ENCODE measurements at places on chromosomes 16 and 17.

DNA sequence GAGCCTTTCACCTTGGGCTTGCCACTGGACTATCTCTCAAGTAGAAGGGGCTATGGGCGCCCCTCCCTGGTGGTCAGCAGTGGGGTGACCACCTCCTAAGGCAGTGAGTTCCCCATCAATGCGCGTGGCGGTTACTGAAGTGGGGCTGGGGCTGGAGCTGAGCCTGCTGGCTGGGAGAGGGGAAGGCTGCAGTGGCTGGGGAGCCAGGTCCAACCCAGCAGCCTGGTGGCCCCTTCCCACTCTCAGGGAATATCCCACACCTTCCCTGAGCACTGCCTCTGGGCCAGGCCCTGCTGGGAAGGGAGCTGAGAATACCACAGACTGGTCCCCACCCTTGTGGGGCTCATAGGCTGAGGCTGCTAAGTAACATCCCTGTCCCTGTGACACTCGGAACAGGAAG is 19.8 kb upstream of the MPRIP start:
- no peak for DNase-seq

DNA sequence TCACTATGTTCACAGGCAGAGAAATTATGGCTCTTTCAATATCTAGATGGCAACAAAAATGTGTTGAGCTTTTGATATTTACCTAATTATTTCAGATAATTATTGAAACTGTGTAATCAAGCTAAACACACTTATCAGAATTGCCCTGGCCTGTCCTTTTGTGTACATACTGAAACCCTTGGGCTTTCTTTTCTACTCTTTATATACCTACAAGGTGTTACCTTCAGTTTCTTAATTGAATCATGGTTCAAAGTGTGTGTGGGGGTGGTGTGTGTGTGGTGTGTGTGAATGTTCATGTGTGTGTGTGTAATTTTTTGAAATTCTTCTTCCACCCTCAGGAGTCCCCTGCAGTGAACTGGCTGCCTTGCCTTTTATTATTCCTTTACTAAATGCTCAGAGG is 506.8 kb upstream of the SOX9 start:
- no peak for DNase-seq

DNA sequence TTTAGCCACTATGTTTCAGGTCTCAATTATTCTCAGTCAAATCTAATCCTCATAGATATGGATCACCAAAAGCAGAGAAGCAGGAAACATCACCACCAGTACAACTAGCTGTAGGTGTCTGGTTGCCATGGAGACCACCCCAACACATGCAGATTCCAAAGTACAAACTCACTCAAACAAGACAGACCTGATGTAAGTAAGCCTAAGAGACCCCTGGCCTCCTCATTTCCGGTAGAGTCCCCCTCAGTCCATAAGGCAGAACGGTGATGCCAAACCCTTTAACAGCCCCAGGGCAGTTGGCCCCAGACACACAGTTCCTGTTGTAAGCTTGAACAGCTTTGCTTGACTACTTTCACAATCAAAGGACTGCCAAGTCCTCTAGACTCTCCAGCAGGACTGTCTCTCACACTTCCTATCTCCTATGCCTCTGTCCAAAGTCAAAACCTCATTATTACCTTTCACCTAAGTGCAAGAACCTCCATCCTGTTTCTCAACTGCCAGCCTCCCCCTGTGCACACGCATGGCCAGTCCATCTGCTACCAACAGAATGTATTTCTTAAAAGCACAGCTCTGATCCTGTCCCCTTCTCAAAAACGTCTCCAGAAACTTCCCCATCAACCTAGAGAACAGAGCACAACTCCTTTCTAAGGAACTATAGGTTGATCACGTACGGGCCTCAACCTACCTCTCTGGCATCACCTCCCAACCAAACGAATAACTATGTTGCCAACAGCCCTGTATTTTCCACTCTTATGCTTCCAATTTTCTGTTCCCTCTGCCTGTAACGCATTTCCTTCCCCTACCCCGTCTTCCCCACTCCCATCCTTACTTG is 23.9 kb downstream of the SLC39A11 start:
- no peak for DNase-seq

DNA sequence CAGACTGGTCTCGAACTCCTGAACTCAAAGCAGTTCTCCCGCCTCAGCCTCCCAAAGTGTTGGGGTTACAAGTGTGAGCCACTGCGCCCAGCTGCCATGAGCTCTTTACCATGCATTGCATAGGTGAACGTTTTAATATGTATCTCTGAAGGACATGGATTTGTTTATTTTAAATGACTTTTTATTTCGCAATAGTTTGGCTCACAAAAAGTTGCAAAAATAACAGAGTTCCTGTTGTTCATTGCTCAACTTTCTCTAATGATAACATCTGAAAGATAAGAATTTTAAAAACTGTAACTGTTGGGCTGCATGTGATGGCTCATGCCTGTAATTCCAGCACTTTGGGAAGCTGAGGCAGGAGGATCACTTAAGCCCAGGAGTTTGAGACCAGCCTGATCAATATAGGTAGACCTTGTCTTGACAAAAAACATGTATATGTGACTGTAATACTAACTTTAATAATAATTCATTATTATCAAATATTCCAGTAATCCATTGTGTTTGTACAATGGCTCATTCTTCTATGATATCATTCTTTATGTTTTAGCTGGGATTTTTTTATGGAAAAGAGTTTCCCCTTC is 80.1 kb downstream of the ABCC1 start:
- no peak for DNase-seq

- no peak for DNase-seq
Measured at GRCh38 chr17:57860414-57860999, 10.7 kb upstream of the MRPS23 start.

GRCh38 chr17:39933912-39934311 is 6.4 kb downstream of the LRRC3C start:
- no peak for DNase-seq

GRCh38 chr17:66511135-66511534 is 208.7 kb downstream of the PRKCA start:
- DNase-seq, result no peak

DNA sequence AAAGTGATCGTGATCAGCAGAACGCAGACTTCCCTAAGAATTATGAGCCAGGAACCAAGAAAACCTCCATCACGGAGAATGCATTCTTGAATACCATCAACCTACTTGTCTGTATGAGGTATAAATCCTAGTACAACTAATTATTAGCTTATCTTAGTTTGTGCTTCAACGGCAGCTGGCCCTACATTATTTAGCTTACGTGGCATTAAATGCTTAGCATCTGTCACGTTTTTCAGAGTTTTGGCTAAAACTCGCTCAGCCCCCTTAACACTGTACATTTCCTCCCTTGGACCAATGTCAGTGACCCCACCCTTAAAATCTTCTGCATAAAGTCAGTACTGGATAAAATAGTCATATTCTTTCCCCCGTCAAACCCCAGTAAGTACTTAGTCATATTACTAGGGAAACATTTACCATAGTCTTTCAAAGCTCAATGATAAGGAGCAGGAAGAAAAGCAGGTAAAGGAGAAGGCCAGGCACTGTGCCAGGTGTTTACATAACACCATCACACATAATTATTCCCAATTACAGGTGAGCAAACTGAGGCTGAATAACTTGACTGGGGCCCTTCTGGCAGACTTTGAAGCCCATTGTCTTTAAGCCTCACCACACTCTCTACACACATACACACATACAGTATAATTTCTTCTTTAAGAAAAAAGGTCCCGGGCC is 16.6 kb upstream of the TXNDC11 start:
- DNase-seq, result no peak

GRCh38 chr17:68969101-68969500 is 13.9 kb upstream of the ABCA8 start:
- DNase-seq, result no peak

DNA sequence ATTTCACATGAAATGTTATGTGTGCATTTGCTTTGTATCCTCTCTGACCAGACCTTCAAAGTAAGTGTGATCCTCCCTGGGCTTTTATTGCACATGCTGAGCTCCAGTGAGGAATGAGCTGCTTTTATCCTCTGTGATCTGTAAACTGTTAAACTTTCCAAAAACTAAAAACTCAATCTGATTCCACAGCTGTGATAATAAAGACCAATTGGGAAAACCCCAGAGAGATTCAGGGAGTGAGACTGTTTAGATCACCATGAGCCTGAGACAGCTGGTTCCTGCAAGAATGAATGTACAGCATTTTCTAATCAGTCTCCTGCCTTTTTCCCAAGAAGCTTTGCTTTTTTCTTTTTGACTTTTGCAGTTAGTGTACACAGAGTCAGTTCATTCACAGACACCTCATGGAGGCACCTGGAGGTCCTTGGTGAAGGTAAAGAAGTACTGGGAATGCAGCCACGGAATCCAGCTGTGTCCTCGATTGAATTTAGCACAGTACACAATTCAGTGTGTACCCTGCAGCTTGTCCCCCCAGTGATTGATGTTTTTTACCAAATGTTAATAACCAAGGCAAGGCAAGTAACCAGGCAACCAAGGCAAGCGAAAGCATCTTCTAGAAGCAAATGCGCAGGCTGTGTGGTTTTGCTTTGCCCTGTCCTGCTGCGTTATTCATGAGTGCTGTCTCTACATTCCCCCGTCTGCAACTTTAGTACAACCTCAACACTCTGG is 182.6 kb downstream of the LGALS9B start:
- no peak for DNase-seq

- no peak for DNase-seq
Measured at GRCh38 chr17:39364236-39365025, 37.0 kb downstream of the FBXL20 start.

GRCh38 chr17:802901-803881 is 21.0 kb downstream of the MRM3 start:
- no peak for DNase-seq

DNA sequence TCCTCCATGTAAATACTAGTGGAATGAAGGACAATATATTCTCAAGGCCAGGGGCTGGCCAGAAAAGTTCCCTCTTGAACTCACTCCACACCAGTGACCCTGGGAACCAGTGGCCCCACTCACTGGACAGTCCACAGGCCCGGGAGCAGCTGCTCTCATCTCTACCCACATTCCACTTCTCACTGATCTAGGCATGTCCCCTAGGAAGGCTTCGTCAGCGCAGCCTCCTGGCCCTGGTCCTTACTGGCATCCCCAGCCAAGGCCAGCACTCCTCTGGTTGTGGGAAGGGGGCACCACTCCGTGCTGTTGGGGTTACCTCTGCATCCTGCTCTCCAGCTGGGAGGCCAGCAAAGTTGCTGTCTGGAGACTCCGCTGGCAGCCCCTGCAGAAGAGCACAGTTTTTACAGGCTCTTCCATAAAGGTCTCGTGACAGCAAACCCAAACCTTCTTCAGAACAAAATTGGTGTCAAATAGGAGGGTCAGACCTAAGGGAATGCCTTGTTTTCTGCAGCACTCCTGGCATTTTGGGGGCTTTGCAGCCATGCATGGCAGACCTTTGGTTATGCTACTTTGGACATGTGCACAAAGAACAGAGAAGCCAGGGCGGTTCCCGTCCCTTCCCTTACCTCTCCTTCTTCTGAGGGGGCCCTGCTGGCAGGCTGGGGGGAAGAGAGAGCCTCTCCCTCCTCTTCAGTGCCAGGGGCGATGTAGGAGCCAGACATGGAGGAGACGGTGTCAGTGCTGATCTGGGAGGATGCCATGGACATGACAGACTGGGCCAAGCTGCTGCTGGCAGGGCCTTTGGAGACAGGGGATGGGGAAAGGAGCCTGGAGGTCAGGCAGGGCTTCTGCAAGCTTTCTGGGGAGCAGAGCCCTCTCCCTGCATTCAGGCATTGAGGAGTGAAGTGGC is 14.1 kb upstream of the FOXJ1 start:
- DNase-seq, result no peak

- no peak for DNase-seq
Measured at GRCh38 chr16:14111713-14112538, 40.8 kb downstream of the MRTFB start.

DNA sequence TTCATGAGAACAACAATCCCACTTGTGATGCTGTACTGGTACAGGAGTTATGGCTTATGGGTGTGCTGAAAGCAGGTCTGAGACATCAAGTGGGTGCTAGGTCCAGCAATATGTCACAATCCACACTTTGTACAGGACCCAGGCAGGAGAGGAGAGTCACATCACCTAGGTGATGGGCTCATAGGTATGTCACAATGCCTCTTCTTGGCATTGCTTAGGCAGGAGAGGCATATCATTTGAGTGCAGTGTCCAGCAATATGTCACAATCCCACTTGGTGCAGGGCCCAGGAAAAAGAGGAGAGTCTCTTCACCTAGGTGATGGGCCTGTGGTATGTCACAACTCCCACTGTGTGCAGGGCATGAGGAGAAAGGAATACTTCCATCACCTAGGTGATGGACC is 2110.0 kb downstream of the TP53TG3F start:
- no peak for DNase-seq

DNA sequence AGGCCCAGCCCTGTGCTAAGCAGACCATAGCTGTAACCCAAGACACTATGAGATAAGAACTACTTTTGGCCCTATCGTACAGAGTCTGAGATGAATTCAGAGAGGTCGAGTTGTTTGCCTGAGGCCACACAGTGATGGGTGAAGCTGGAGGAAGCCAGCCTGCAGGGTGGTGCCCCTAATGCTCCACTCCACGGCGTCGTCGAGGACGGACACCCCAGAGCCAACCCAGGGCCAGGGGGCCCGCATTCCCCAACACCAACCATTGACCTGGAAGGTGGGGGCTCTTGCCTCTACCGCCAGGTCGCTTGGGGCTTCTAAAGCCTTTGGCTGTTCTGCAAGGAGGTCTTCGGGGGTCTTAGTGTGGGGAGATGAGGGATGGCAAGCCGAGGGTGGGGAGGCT is 84.1 kb downstream of the IRF8 start:
- DNase-seq, result no peak

- DNase-seq, result no peak
Measured at GRCh38 chr16:68035227-68035626, 12.1 kb downstream of the DUS2 start.

- DNase-seq, result no peak
Measured at GRCh38 chr17:70310221-70310672, 140.9 kb downstream of the KCNJ2 start.

- no peak for DNase-seq
Measured at GRCh38 chr16:80664226-80664625, 123.4 kb downstream of the DYNLRB2 start.

DNA sequence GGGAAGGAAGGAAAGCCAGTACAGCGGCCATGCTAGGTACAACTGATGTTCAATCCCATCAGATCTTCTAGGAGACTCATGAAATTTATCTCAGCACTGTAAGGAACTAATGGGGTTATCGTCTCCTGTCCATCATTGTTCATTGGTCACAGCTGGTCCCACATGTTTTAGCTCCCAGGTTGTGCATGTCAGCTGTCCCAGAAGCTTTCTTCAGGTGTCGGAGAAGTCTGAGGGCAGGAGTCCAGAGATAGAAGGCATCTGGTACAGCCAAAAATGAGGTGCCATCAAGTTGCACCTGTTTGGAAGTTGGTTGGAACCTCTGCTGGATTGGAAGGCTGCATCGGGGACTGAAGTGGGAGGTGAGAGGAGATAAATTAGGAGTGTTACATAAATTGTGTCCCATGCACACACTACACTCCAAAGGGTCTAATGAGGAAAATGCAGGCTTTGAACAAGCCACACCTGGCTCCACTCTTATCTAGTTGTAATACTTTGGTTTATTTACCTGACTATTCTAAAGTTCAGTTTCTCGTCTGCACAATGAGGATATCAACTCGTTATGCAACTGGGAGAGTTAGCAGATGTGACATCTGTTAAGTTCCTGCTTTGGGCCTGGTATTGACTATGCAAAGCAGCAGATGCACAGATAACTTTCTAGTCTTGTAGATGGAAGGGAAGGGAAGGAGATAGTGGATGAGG is 62.9 kb downstream of the MAP2K6 start:
- no peak for DNase-seq

Data from stimulated activated CD4-positive, alpha-beta T cell treated with anti-CD3 and anti-CD28 coated beads, Interleukin-4, amount 100 ng/mL, for 1 hour (primary cell).